ENCODE measurements at places on chromosomes 4 and X.

DNA sequence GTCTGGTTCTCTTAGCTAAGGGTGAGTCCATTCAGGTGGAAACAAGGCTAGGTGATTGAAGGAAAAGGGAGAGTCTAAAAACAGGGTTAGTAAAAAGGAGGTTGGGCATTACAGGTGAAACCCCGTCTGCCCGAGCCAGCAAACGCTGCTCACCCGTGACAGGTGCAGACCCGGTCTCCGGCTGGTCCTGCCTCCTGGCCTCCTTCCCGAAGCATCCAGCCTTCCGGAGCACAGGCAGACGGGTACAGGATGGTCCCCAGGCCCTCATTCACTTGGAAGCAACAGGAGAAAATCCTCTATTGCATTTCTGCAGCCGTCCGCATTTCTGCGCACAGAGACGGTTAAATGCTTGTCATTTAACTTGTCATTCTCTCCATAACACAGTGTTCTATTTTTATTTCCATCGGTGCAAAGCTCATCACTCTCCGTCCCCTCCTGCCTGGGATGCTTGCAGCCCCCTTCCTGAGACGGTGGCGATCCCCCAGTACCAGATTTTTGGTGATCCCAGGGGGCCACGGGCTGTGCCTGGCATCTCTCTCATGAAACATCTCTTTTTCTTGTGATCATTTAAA, 90.8 kb upstream of the PPP2R3B start:
- no peak for DNase-seq

GRCh38 chr4:146059865-146060264, 115.7 kb upstream of the LSM6 start:
- no peak for DNase-seq

DNA sequence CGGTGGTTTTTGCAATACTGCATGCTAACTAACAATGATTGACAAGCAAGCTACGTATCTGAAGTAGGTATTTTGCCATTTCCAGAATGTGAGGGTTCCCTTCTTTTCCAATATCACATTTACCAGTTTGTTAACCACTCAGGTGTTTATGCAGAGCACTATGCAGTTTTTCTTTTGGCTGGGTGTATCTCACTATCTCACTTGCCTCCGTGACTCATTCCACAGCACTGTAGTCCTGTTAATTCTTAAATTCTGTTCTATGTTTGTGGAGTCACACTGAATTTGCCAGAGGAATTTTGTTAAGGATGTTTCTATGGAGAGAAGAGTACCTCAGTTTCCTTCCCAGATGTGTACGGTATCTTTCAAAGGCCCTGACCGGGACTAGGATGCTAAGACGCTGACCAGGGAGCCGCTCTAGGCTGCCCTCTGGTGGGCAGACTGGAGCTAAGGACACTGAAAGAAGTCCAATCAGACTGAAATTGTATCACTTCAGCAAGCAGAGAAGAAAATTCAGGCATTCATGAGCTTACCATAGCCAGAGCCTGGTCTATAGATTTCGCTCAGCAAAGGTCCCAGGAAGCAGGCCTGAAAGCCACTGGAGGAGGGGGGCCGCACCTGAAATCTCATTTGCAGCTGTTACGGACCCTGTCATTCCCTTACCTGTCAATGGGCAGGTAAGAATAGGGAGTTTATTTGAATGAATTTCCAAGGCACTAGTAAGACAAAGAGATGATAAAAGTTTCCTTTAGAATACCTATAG, 388.4 kb upstream of the SPOCK3 start:
- no peak for DNase-seq

- DNase-seq, result no peak
Observed at GRCh38 chr4:185522451-185522850, 12.9 kb downstream of the PDLIM3 start.

GRCh38 chr4:150126864-150127203, 48.6 kb downstream of the DCLK2 start:
- DNase-seq, result no peak

DNA sequence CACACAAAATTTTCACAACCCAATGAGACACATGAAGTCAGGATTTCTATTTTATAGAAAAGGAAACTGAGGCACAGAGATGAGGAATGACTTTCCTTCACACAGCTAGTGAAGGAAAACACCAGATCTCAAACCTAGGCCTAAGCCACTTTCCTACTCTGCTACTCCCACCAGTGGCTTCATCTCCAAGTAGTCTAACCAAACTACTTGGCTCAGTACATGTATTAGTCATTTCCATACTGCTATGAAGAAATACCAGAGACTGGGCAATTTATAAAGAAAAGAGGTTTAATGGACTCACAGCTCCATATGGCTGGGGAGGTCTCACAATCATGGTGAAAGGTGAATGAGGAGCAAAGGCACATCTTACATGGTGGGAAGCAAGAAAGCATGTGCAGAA, 196.6 kb downstream of the EVC2 start:
- DNase-seq, result no peak

DNA sequence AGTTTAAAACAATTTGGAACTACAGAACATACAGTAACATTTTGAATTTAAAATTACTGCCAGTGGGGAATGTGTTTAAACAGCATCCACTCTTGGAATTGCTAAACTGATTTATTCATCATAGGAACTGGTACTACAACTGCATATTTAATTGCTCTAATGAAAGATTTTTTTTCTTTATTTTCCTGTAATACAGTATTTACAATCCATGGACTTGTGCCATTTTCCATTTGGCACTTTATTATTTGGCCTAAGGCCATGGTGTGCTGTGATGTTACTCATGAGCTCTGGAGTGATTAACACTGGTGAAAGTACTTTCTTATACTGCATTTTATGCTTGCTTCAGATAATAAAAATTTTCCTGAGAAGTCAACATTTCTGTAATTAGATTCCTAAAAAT, 69.7 kb upstream of the NUDT6 start:
- DNase-seq, result no peak

DNA sequence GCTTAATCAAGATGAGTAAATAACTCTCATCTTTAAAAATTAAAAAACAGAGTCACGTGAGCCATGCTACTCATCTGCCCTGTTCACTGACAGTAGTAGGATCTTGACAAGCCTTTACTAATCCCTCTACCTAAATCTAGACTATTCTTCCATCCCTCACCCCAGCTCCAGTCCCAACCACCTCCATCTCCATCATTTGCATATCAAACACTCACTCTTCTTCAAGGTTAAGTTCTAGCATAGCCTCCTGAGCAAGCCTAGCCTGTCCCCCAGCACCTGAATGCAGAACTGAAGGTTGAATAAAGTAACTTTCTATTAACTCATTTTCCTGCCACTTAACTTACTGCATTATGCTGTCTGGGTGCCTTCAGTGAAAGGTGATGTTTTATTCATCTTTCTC, 72.5 kb downstream of the YIPF7 start:
- no peak for DNase-seq

GRCh38 chr4:41212616-41213203, 1.6 kb downstream of the APBB2 start:
- DNase-seq, result no peak

DNA sequence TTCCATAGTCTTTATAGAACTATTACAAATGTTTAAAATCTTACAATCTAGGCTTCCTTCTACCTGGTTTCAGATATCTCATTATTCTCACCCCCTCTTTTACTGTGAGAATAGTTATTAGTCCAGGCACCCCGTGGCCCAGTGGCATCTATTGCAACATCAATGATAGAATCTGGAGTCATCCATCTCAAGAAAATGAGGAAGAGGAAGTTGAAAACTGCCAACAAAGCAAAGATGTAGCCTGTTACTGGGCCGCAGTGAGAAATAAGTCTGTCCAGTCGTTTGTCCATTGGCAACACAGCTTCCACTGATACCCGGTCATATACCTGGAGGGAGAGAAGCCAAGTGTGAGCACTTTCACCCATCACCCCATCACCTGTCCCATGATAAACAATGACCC, 6.0 kb upstream of the ASB11 start:
- no peak for DNase-seq

GRCh38 chr4:21211846-21212245, 511.6 kb downstream of the PACRGL start:
- DNase-seq, result no peak

DNA sequence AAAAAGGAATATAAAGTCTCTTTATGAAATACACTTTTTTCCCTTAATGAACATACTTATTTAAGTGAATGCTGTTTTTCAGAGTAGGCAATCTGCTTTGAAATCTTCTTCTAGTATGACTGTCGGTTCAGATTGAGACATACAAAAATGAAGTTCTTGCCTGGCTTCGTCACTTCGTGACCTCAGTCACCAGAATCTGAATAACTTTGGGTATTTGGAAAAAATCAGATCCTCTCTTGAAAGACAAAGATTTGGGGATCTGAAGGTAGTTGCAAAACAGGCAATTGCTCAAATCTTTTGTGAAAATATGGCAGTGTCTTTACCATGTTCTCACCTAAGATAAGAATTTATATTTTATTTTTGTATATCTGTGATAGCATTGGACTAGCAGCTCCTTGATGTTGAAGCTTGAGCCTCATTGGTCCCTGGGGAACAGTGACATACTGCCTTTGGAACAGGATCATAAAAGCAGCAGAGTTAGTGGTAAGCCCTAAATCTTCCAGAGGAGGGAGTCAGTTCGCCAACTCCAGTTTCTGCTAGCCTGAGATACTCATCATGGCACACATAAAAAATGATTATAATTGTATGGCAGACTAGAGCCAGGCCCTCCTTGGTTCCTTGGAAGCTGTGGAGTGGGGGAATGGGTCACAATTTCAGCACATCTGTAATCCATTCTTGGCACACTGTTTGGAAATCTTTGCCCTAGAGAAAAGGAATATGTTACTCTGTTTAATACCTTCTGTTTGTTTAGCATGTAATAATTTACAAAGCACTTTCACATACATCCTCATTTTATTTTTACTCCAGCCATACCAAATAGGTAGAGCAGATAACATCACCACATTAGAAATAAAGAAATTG, 5.0 kb downstream of the ARFIP1 start:
- no peak for DNase-seq

- DNase-seq, result no peak
Observed at GRCh38 chrX:9501362-9501761, 36.5 kb downstream of the TBL1X start.

DNA sequence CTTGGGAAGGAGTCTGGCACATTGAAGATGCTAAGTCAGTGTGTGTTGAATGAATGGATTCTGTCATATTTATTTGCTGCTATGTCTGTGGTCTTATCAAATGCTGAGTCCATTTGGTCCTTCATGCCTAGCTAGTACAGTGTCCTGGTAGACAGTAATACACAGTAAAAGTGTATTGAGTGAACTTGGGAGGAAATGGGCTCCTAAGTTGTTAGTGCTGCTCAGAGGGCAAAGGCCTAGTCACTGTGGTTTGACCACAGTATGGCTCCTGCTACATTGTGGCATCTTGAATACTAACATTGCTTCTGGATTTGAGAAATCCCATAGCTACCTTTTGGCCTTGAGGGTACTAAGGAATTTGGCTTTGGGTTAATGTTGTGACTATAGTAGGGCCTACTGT, 33.9 kb downstream of the MTM1 start:
- no peak for DNase-seq

DNA sequence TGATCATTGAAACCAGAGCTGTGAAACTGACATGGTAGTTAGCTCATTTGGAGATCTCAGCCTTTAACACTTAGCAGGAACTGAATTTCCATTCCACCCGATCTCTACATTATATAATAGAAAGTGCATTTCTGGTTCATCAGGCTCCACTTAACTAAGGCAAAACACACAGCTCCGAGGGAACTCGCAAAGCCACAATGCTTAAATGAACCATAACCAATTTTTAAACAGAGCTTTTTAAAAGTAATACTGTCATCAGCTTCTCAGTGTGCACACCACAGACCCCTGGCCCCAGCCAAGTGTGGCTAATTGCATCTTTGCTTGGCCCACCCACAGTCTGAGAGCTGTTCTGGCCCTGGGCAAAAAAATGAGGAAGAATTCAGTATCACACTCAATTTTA, 66.1 kb downstream of the DCHS2 start:
- no peak for DNase-seq

- no peak for DNase-seq
Observed at GRCh38 chr4:101141230-101141629, 206.1 kb downstream of the PPP3CA start.

DNA sequence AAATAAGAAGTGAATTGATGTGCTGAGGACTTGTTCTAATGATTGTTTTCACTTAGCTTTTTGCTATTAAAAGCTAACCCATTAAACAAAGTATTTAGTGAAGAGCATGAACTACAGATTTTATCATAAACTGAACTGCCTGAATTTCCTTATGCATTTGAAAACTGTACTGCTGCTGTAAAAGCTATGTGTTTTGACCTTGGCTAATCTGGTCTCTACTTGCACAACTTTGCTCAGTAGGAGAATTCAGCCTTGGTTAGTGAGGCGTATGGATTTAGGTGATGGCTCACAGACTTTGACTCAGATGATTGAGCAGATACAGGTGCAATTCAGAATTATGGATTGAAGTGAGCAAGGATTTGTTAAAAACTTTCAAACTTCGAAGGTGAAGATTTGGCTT, 38.7 kb upstream of the FAT1 start:
- no peak for DNase-seq

DNA sequence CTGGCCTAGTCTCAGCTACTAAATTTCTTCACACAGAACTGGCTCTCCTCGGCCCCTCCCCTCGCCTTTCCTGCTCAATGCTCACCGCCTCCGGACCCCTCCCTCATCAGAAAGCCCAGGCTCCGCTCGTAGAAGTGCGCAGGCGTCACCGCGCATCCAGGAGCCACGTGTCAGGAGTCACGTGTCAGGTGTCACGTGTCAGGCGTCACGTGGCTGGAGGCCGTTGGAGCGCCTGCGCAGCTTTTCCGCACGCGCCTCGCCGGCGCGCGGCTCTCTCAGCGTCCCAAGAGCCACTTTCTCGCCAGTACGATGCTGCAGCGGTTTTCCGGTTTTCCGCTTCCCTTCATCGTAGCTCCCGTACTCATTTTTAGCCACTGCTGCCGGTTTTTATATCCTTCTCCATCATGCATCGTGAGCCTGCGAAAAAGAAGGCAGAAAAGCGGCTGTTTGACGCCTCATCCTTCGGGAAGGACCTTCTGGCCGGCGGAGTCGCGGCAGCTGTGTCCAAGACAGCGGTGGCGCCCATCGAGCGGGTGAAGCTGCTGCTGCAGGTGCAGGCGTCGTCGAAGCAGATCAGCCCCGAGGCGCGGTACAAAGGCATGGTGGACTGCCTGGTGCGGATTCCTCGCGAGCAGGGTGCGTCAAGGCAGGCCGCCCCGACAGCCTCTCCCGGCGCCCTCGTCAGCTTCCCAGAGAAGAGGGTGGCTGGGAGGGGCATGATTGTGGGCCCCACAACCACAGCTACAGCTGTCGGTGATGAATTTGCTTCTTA, at the start of gene SLC25A31:
TSS of gene SLC25A31 (plus strand) at position 259 of the 772 bp plus-strand sequence. CDS start at position 405, 146 bp downstream.
- no peak for DNase-seq

DNA sequence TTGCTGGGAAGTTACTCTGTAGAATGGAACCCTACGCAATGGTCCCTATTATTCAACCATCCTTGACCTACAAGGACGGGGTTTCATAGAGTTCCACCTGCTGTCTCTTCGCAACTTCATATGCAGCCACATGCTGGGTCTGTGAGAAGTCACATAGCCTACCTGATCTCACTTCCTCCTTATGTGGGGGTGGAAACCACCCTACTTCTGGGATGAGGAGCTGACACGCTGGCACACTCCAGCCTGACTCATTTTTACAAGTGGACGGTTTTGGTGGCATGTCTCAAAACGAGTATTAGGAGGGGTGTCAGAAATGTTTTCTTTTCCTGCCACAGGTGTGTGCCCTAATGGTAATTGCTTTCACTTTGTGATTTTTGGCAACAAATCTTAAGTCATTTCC, 36.8 kb upstream of the ARSD start:
- DNase-seq, result no peak

GRCh38 chr4:64271601-64272081, 137.6 kb downstream of the TECRL start:
- no peak for DNase-seq

GRCh38 chr4:46503739-46504138, 113.8 kb upstream of the GABRA2 start:
- no peak for DNase-seq

GRCh38 chr4:151429957-151430570, 21.1 kb downstream of the FHIP1A start:
- DNase-seq, result no peak
